Iris pigment epithelial cell (primary cell): ENCODE measurements at places on chromosomes 2 and 18.
A peak's percentile ranks its signal among the peaks of the same experiment; 100 is the strongest.

GRCh38 chr2:74080346-74080745, 67.4 kb downstream of the BOLA3 start:
- no peak for DNase-seq

- DNase-seq: peak; percentile 74
These were observed 35.6 kb downstream of the SLC25A12 start for GRCh38 chr2:171858397-171858958.

- DNase-seq: no peak
These were observed 286.2 kb downstream of the TMX3 start for GRCh38 chr18:68428661-68429060.

DNA sequence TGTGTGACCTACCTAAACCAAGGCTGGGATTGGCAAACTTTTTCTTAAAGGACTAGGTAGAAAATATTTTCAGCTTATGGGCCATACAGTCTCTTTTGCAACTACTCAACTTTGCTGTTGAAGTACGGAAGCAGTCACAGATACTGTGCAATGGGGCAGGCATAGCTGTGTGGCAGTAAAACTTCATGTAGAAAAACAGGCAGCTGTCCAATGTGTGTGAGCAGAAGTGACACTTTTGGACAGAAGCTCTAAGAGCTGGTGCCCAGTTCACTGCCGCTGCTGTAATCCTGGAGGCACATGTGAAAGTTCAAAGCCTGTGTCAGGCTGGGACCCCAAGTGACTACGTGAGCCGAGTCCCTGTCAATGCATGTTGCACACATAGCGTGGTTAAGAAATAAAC, 46.7 kb downstream of the MAPK4 start:
- no peak for DNase-seq

GRCh38 chr18:80033181-80034067, 810 bp upstream of the RBFA start:
- DNase-seq: peak; percentile 42

GRCh38 chr2:98952966-98953365, 16.9 kb upstream of the CRACDL start:
- DNase-seq: peak; percentile 12

GRCh38 chr2:127069536-127069935, 37.4 kb downstream of the BIN1 start:
- DNase-seq: no peak

DNA sequence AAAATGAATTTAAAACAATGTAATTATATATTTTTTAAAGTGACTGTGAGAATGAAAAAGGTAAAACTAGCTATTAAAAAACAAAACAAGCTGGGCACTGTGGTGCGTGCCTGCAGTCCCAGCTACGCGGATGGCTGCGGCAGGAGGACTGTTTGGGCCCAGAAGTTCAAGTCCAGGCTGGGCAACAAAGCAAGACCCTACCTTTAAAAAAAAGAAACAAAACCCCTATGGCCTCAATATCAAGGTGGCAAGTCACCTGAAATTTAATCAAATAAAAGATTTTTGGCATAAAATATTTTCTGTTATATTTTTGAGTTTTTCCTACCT, 46.9 kb upstream of the STRN start:
- no peak for DNase-seq

DNA sequence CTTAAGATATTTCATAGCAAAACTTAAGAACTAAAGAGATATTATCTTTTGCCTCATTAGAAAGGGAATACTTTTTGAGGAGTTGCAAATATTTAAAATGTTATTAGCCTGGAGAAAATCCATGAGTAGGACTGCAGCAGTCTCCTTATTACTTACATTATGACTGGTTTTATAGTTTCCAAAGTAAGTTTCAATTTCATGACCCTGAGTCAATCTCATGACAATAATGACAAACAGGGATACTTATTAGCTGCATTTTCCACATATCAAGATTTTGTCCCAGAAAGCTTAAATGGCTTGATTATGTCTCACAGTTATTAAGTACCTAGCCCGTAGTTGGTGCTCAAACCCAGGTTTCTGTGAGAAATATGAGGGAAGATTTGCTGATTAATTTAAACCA, 150.8 kb upstream of the ZEB2 start:
- no peak for DNase-seq

DNA sequence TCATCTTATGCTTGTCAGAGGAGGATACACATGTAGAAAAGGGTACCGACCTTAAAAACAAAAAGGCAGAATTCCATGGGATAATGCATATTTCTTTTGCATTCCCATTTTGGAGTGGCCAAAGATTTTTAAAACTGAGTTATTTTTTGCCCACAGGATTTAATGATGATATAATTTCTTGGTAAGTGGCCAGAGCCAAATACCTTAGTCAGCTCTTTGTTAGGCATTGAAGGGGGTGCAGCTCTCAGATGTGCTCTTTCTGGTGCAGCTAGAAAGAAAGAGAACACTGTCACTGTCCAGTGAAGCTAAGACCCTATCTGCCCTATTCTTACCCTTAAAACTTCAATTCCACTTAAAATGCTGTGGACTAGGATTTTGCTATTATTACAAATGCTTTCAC, 10.8 kb downstream of the COQ10B start:
- peak; percentile 43 for DNase-seq

- DNase-seq: no peak
These were observed 126.8 kb downstream of the PXDN start for GRCh38 chr2:1617425-1618021.

GRCh38 chr2:26880910-26881435, 33.0 kb downstream of the DPYSL5 start:
- DNase-seq: no peak

- DNase-seq: no peak
These were observed at the start of gene NXPH2 for GRCh38 chr2:138779781-138780445. Gene NXPH2, minus strand, starts transcription at chr2:138780390. Its CDS starts 149 bp downstream, at chr2:138780241.

- DNase-seq: no peak
These were observed 34.2 kb downstream of the TGFA start for GRCh38 chr2:70519453-70519852.

- DNase-seq: no peak
These were observed 295.0 kb upstream of the KCNH7 start for GRCh38 chr2:163133602-163134001.

- no peak for DNase-seq
These were observed 435.7 kb upstream of the SETBP1 start for GRCh38 chr18:44245019-44245418.

DNA sequence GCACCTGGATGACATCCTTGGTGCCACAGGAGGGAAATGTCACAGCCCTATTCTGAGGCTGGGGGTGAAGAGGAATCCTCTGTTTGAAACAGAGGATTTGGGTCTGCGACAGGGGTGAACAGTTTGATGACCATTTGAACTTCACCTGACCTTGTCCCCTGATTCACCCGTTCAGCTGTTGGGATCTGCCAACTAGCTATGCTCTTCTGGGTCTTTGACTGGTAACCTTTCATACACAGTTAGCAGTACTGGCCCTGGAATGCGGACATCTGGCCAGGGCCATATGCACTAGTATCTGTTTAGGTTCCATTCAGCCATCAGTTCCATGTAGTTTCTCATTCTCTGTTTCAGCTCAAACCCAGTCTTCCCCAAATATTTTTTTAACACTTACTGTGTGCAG, 72.6 kb upstream of the MCFD2 start:
- DNase-seq: no peak

DNA sequence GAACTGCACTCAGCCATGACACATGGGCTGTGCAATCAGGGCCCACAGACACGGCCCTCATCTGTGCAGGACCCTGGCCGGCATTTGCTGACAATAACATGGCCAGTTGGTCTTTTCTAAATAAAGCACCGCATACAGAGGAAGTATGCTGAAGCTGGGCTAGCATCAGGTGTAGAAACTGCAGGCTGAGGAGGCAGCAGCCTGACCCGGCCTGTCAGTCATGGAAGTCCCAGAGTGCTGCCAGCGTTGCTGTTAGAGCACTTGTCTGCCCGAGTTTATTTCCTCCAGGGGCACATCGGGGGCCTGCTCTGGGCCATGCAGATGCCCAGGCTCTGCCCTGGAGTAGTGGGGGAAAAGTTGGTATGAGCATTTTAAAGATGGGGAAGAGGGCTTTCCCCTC, 4.1 kb upstream of the PTPN18 start:
- no peak for DNase-seq

DNA sequence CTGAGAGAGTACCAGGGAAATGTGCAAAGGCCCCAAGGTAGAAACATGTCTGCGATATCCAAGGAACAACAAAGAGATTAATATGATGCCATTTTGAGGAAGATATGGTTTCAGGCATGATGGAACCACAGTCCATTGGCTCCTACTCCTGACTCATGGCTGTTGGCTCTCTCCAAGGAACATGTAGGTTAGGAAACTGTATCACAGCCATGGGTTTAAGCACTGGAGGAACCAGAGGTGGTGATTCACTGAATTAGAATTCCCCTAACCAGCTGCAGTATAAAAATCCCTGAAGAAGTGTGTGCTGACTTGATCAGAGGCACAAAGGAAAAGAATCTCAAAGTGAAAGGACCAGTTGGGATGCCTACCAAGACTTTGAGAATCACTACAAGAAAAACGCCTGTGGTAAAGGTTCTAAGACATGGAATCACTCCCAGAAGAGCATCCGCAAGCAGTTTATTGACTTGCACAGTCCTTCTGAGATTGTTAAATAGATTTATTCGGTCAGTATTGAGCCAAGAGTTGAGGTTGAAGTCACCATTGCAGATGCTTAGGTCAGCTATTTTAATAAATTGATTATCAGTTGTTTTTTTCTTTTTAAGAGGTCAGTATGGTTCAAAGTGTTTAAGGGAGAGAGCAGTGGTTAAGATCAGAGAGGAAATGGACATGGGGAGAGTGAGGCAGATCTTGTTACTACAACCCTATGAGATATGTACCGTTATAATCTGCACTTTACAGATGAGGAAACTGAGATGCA, 110.7 kb upstream of the OTX1 start:
- peak; percentile 95 for DNase-seq
